NCI-H2107 (cell line): ENCODE measurements at places on chromosomes 1 and 21.

DNA sequence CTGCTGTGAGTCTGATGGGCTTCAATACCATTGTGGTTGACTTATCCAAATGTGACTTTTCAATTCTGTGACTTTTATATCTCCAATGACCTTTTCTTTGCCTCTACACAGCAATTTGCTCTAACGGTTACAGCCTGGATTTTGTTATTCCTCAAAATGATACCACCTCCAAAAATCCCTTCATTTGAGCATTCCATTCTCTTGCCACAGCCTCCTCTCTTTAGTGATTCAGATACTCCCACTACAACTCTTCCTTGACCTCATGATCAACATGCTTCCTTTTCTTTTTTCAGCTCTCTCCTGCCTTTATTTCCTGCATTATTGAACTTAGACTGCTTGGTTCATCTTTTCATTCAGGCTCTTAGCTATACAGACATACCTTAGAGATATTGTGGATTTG lies 16.6 kb upstream of the IL19 start:
- no peak for DNase-seq

DNA sequence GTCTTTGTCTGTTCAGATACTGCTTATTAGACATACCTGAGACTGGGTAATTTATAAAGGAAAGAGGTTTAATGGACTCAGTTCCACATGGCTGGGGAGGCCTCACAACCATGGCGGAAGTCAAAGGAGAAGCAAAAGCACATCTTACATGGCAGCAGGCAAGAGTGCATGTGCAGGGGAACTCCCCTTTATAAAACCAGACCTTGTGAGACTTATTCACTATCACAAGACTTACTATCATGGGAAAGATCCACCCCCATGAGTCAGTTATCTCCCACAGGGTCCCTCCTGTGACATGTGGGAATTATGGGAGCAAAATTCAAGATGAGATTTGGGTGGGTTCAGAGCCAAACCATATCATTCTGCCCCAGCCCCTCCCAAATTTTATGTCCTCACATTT lies 7.1 kb upstream of the PSMA5 start:
- DNase-seq: no peak

GRCh38 chr1:168656485-168656884 lies 72.5 kb downstream of the DPT start:
- DNase-seq: peak; percentile 64

DNA sequence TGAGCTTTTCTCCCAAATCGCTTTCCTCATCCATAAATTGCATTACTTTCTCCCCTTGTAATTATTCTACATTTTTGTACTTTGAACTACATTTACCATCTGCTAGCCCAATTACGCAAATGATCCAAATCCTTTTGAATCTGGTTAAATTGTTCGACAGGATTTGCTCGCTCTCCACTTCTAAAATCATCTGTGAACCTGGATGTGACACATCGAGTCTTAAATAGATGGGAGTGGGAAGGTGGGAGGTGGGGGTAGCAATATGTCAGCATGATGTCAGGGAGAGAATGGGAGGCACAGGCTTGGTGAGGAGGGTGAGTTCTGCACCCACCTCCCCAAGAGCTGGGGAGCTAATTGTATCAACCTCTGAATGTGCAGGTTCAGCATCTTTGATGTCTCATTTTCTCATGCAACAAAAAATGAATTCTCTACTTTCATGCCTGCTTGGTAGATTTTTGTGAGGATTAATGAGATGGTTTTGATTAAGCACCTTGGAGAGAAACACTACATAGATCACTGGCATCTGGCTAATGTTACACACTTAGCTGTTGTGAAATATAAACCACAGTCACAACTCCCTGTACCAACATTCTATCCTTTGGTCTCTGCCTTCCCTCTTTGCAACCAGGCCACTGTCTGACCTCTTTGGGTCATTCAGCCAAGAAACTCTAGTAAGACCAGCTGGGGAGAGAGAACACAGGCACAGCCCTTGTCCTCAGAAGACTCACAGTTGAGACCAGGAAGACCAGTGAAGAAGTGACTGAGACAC lies 165.1 kb downstream of the DAB1 start:
- DNase-seq: no peak

DNA sequence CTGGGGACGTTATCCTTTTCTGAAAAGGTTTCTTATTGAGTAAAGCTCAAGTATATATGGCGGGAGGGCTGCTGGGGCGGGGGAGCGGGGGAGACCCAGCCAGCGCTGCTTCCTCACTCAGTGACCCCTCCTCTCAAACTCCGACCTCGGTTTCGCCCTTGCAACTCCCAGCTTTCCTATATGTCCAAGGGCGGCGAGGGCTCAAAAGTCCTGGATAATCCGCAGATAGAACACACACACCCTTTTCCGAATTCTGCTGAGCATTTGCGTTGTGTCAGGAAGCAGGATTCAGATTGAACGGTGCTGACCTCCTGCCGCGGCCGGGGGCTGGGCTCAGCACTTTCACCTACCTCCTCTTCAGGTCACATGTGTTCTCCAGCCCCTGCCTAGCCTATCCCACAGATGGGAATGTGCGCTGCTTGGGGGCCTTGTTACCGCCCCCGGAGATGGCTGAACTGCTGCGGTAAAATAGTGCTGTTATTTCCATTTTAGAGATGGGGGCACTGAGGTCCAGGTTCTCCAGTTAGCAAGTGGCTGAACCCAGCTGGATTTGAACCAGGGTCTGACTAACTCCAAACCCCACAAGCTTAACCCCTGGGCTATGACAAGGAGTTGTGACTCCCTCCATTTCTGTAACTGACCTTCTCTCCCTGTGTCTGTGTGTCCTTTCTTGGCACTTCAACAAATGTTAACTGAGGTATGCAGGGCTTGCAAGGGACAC lies 795 bp upstream of the AHDC1 start:
- DNase-seq: no peak

DNA sequence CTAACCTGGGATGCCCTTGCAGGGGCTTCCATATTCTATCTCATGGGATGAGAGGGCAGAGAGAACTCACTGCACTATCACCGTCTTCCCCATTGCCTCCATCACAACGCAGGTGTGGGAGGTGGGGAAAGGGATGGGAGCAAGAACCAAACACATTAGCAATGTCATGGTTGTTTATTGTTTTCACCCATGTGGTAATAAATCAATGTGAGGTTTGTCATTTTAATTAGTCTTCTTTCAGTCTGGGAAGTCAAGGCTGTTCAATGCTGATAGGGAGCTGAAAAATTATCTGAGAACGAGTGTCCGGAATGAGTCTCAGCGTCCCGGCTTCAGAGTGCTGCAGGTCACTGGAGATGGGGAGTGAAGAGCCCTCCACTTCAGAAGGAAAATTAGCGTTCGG lies 268.5 kb downstream of the DUSP10 start:
- no peak for DNase-seq

DNA sequence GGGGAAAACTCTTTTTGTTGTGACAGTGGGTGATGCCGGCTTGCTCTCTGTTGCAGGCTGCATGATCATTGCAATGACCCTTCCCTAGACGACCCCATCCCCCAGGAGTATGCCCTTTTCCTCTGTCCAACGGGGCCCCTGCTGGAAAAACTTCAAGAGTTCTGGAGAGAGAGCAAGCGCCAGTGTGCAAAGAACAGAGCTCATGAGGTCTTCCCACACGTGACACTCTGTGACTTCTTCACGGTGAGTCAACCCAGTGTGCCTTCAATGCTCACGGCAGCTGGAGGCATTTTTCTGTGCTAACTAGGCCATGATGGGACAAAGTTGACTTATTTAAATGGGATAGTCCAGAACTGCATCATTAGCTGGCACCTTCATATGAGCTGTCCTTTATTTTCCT lies 5.7 kb downstream of the UBASH3A start:
- DNase-seq: no peak

DNA sequence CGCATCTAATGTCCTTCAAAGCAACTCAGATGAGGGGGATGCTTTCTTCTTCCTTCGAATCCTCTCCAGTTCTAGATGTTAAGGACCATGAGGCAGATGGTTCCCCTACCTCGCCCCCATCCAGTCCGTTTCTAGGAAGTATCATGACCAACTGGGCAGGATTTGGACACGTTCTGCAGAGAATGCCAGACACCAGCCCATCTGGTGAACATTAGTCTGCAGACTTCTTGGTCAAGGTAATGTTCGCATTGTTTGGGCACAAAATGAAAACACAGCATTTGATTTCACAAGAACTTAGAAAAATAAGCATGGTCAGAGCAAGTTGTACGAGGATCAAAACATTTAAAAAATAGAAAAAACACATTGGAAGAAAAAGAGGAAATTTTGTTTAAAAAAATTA lies 25.4 kb upstream of the ADARB1 start:
- no peak for DNase-seq

DNA sequence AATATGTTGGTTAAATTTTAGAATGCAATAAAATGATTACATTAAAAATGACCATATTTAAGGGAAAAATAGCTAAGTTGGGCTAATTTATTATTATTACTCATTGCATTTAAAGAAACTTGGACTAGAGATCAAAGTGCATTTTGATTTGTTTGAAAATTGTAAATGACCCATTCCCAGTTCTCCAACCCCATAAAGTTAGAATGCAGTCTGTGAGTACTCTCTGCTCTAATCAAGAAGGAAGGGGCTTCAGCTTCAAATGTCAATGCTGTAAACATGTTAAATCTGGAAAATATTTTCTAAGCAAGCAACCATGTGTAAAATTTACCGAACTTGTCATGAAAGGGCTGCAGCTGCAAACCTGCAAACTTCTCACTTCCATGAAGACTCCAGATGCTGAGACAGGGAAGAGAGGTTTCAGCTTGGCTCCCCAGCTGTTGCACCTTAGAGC lies 232.7 kb downstream of the TTLL7 start:
- no peak for DNase-seq

GRCh38 chr1:59509341-59509875 lies 212.5 kb downstream of the FGGY start:
- DNase-seq: no peak

- no peak for DNase-seq
These were observed 67.1 kb upstream of the PTGFRN start for GRCh38 chr1:116842654-116843053.
